ENCODE measurements at places on chromosomes 5 and 9.

GRCh38 chr5:164377746-164378145, 872.3 kb downstream of the MAT2B start:
- no peak for DNase-seq

DNA sequence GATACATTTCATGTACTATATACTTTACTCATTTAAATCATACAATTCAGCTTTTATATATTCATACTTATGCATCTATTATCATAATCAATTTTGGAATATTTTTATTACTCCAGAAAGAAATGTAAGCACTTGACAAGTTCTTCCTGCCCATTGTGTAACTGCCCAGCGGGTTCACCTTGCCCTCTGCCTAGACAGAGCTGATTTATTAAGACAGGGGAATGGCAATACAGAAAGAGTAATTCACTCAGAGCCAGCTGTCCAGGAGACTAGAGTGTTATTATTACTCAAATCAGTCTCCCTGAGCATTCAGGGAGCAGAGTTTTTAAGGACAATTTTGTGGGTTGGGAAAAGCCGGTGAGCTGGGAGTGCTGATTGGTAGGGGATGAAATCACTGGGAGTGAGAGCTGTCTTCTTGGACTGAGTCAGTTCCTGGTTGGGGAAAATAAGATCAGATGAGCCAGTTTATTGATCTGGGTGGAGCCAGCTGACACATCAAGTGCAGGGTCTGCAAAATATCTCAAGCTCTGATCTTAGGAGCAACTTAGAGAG, 16.1 kb upstream of the SPIN1 start:
- no peak for DNase-seq

- peak; percentile 71 for DNase-seq
Measured at GRCh38 chr5:61313960-61314681, 17.9 kb upstream of the ZSWIM6 start.

GRCh38 chr9:124220946-124221451, 36.8 kb upstream of the NEK6 start:
- peak; percentile 49 for DNase-seq

DNA sequence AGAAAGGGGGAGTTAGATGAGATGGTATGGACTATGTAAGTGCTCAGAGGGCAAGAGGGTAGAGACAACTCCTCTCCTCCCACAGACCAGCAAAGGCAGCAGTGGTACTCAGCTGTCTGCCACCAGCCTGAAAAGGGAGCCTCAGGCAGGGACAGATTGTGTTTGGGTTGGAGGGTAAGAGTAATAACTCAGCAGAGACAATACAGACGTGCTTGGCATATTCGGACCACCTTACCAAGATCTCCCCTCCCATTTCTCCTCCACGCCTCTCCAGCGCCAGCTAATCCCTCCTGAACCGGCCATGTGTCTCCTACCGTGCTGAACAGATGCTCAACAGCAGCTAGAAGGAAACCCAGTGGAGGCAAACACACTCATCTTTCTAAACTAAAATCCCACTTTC, 180.8 kb downstream of the ASTN2 start:
- no peak for DNase-seq

- no peak for DNase-seq
Measured at GRCh38 chr5:119582987-119583386, 46.4 kb upstream of the FAM170A start.

DNA sequence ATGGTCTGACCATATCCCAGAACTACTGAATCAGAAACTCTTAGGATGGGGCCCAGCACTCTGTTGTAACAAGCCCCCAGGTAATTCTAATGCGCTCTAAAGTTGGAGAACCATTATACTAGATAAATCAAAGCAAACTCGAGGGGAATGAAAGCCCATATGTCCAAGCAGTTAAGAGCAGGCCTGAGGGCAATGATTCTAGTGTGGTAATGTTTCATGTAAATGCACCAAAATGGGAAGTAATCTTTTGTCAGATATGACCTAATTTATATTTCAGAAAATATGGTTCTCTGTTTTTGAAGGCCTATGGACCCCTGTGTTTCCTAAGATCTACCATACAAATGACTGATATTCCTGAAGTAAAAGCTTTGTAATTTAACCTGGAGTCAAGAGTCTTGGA, 108.0 kb upstream of the PTGER4 start:
- no peak for DNase-seq

DNA sequence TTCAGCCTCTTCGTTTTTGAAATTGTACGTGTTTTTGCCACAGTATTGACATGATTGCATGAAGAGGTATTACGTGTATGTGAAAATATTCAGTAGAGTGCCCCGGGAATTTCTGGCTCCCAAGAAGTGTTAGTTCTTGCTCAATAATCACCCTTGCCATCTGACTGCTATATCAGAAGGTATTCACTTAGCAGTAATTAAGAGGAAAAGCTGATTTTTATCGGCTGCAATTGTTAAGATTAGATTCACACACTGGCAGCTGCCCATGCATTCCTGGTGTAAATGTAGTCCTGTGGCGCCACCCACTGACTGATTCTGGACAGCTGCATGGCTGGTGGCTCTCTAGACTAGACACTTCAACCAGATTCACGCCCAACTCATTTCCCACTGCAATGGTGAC, 440.1 kb upstream of the ADAMTS16 start:
- no peak for DNase-seq

DNA sequence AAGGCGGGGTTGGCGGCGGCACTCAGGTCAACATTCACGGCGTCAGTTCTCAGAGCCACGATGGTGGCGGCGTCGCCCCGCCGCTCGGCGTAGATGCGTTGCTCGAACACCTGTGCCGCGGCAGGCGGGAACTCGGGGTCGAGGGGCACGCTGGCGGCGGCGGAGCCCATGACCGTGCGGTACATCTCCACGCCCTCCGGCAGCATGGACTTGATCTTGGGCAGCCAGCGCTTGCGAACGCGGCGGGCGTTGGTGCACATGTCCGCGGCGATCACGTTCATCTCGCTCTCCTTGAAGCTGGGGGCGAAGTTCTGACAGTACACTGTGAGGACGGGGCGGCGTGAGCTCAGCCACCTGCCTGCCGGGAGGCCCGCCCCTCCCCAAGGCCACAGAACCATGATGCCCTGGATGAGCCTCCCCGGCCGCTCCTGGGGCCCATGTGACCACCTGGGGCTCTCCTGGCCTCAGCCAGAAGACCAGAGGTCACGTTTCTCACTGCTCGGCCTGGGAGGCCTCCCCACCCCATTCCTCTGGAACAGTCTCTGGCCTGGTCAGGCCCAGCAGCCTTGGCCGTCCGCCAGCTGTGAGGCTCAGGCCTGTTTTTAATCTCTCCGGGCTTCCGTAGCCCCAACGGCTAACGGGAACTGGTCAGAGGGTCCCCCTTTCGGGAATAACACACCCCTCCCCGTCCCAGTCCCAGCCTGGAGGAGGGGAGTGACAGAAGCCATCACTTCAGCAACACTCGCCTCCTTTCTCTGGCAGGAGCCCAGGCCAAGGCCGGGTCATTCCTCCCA, 50.7 kb upstream of the UBAC1 start:
- no peak for DNase-seq

DNA sequence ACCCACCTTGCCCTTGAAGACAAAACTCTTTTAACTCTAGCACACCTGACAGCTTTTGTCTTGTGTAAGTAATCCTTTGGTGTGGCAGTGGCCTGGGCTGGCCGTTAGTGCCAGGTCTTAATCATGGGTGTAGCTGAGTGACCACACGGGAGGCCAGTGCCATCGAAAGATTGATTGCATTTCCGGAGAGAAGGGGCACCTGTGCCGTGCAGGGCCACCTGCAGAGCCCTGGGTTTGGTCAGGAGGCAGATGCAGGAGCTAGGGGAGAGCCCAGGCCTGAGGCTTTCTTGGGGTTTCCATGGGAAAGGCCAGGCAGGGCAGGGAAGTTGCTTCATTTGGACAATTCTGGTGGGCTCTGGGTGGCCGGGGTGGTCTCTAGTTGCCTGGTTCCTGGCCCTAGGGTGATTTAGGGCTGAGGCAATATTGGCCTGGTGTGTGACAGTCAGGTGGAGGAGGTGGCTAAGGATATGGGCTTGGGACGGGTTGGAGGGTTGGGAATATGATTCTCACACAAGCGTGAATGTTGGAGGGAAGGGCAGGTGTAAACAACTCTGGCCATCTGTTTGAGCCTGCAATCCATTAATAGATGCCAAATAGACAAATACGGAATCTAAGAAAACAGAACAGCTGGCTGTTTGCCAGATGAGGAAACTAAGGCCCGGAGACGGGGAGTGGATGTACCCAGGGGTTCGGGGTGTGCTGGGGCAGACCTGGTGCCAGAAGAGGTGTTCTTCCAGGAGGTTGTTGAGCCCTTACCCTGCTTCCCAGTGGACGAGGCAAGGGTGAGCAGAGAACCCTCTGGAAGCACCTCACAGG, 4.6 kb downstream of the DBH start:
- DNase-seq: no peak

DNA sequence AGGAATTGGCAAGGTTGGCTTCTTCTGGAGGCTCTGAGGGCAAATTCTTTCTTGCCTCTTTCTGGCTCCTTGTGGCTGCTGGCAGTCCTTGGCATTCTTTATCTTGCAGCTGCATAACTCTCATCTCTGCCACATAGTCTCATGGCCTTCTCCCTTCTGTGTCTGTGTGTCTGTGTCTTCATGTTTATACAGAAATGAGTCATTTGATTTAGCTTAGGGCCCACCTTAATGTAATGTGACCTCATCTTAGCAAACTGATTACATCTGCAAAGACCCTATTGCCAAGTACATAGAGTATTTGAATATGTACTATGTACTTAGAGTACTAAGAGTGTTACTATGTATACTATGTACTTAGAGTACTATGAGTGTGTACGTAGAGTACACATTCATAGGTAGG, 122.5 kb downstream of the RFK start:
- DNase-seq: no peak

DNA sequence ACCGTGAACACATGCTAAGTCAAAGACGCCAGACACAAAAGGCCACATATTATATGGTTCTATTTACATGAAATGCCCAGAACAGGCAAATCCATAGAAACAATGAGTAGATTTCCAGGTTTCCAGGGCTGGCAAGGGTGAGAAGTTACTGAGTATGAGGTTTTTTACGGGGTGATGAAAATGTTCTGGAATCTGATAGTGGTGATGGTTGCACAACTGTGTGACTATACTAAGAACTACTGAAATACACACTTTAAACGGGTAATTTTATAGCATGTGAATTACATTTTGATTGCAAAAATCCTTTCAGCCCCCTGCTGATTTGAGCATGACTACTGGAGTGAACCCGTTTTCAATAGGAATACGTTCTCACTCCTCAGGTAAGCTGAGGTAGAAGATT, 46.7 kb upstream of the TBC1D9B start:
- DNase-seq: no peak

DNA sequence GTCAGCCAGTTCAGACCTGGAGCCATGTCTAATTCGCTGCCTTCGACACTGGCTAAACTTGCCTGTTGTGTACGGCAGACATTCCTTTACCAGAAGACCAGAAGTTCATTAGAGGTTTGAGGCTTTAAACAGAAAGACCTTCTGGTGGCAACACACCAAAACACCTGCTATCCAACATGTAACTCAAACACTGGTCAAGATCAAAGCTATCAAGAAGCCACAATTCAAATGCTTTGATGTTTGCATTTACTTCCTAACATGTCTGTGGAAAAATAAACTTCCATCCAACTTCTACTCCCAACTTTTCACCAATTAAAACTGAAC, 91.0 kb upstream of the RETREG1 start:
- no peak for DNase-seq

DNA sequence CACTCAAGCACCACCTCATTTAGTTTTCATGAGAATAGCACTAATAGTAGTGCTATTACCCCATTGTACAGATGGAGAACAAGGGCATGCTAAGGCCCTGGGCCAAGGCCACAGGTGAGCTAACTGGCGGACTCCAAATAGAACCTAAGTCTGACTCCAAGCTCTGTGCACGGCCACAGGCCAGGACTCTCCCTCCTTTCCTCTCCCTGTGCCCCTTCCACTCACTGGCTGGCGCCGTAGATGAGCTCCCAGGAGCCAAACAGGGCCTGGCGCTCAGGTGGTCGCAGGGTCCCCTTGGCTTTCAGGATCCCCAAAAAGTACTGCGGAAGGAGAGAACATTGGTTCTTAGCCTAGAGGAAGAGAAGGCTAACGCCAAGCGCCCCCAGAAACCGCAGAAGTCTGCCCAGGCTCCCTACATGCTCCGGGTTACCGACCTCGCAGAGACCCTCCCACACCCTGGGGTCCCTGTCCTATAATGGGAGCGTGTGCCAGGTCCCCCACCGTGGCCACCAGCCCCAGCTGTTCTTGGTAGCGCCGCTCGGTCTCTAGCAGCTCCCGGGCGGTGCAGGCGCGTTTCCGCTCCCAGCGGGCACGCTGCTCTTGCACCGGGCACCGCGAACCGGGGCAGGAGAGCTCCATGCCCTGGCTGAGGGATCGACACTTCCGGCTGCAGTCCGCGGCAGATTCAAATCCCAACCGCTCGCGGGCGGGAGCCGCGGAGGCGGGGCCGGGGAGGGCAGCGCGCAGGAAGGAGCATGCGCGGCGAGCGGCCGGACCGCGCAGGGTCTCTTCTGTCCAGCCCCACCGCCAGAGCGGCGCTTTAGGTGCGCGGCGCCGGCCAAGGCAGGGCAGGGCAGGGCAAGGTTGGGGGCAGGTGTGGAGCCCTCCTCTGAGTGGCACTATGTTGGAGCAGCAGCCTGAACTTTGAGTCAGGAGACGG, at the start of gene ARHGEF39:
Gene ARHGEF39, minus strand, starts transcription at position 665 of the 940 bp plus-strand sequence. Its CDS starts 26 bp downstream, at position 639.
- peak; percentile 93 for DNase-seq

Measured in hepatic stellate cell (primary cell).